ENCODE measurements at places on chromosomes 6 and 20.

DNA sequence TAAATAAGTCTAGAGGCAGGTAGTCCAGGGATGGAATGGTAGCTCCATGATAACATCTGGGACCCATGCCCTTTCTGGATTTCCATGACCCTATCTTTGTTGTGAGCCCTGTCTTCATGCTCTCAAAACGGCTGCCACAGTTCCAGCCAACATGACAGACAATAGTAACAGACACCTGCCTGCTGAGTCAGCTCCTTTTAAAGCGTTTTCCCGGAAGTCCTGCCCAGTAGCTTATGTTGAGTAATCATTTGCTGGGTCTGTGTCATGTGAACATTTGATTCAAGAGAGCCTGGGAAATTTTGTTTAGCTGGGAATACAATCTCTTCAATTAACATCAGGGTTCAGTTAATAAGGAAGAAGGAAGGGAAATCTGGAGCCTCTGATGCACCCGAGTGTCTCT is 262.2 kb upstream of the SULF2 start:
- no peaks in the 10 kb centered on the region for H3K27me3 ChIP-seq
- H3K27ac ChIP-seq, result no peak overlapping the region
- H3K4me3 ChIP-seq, result no peak overlapping the region
- no peaks in the 10 kb centered on the region for H3K4me1 ChIP-seq
- DNase-seq, result no peak
- H3K36me3 ChIP-seq, result no peaks in the 10 kb centered on the region

DNA sequence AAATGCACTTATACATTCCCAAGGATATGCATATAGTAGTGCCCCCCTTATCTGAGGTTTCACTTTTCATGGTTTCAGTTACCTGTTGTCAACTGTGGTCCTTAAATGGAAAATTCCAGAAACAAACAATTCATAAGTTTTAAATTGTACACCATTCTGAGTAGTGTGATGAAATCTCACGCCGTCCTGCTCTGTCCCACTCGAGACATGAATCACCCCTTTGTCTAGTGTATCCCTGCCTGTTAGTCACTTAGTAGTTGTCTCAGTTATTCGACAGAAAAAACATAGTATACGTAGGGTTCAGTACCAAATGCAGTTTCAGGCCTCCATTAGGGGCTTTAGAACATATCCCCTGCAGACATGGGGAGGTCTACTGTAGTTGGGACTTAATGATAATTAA is 57.0 kb downstream of the MAP1LC3A start:
- no peaks in the 10 kb centered on the region for H3K27me3 ChIP-seq
- H3K27ac ChIP-seq, result no peak overlapping the region
- DNase-seq, result no peak

GRCh38 chr6:10441004-10441654 is 26.3 kb upstream of the TFAP2A start:
- no peak overlapping the region for H3K4me3 ChIP-seq
- H3K4me1 ChIP-seq, result no peaks in the 10 kb centered on the region
- no peaks in the 10 kb centered on the region for H3K36me3 ChIP-seq
- H3K27ac ChIP-seq, result no peak overlapping the region
- no peaks in the 10 kb centered on the region for H3K27me3 ChIP-seq

- no peak within 1 kb of the TSS for H3K27ac ChIP-seq
- peak; percentile 87 for DNase-seq
- no peaks in the 10 kb centered on the region for H3K27me3 ChIP-seq
- H3K36me3 ChIP-seq, result peaks cover 15% of the 10 kb centered on the region
- peaks cover 22% of the 10 kb centered on the region for H3K4me1 ChIP-seq
Observed at GRCh38 chr20:33674294-33675135, at the start of gene NECAB3. Gene NECAB3, minus strand, starts transcription at chr20:33674428. Its CDS starts 76 bp downstream, at chr20:33674352.

DNA sequence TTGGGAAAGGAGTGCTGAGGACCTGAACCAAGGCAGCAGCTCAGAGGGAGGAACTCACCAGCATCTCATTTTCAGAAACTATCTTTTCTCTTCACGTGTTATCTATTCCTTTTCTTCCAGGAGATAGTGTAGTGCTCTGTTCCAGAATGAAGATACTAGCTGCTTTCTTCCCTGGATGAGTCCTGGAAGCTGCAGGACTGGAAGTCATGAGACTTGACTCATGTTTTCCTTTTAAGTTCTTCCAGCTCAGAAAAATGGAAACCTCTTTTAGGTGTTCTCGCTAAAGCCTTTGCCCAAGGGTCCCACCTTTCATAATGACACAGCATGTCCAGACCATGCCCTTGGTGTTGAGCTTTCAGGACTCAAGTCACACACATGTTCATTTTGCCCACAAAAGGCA is 106.7 kb downstream of the UNC5CL start:
- H3K27me3 ChIP-seq, result no peaks in the 10 kb centered on the region
- no peaks in the 10 kb centered on the region for H3K4me1 ChIP-seq
- H3K4me3 ChIP-seq, result no peak overlapping the region
- no peaks in the 10 kb centered on the region for H3K36me3 ChIP-seq
- no peak overlapping the region for H3K27ac ChIP-seq
- DNase-seq, result no peak

- no peak for DNase-seq
- no peak overlapping the region for H3K4me3 ChIP-seq
- H3K27ac ChIP-seq, result no peak overlapping the region
- H3K36me3 ChIP-seq, result no peaks in the 10 kb centered on the region
Observed at GRCh38 chr6:111810294-111811131, 62.7 kb downstream of the FYN start.

- no peak for DNase-seq
- H3K27me3 ChIP-seq, result no peaks in the 10 kb centered on the region
- H3K4me1 ChIP-seq, result no peaks in the 10 kb centered on the region
Observed at GRCh38 chr20:3398681-3399252, 8.7 kb downstream of the DNAAF9 start.

DNA sequence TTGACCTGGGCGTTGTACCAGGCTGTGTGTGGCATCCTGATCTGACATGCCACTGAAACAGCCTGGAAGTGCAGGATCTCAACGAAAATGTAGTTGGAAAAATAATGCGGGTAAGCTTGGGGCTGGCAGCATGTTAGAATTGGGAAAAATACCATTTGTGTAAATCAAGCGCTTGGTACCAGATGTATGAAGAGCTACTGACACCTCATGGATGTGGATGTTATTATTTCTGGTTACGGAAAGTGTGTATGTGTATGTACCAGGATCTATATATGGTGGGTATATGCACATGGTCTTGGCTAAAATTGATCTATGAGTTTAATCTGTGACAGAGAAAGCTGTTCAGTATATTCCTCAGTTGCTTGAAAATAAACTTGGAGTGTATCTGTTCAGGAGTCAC is 22.7 kb downstream of the HIVEP1 start:
- H3K36me3 ChIP-seq, result no peaks in the 10 kb centered on the region
- no peak for DNase-seq
- no peak overlapping the region for H3K27ac ChIP-seq
- no peak overlapping the region for H3K4me3 ChIP-seq
- no peaks in the 10 kb centered on the region for H3K27me3 ChIP-seq
